ENCODE measurements at places on chromosomes 16 and 17. TPM values are rescaled to one million over a fixed set of nuclear protein-coding genes. Genes with fewer than 3 reads are reported as not detected.

- DNase-seq: no peak
These were observed 479 bp downstream of the IRX6 start for GRCh38 chr16:55324285-55325079.

FOXL1 gene
- 0.41 TPM for total RNA-seq

DNA sequence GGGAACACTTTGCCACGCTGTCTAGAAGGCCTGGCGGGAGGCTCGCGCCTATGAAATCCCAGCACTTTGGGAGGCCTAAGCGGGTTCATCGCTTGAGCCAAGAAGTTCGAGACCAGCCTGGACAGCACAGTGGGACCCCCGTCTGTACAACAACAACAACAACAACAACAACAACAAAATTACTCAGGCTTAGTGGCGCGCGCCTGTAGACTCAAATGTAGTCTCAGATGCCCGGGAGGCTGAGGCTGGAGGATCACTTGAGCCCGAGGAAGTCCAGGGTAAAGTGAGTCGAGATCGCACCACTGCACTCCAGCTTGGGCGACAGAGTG is 297 bp upstream of the SLFN13 start:
- DNase-seq: no peak

GRCh38 chr17:70006159-70006558 is 68.9 kb upstream of the KCNJ16 start:
- no peak for DNase-seq

CLEC19A gene
- not detected for total RNA-seq

GRCh38 chr16:57299719-57300386 is 15.4 kb upstream of the PLLP start:
- peak; percentile 85 for DNase-seq

- DNase-seq: peak; percentile 4
These were observed 11.9 kb upstream of the RASD1 start for GRCh38 chr17:17508019-17508535.

GDPD3 gene
- total RNA-seq: 0.76 TPM

DNA sequence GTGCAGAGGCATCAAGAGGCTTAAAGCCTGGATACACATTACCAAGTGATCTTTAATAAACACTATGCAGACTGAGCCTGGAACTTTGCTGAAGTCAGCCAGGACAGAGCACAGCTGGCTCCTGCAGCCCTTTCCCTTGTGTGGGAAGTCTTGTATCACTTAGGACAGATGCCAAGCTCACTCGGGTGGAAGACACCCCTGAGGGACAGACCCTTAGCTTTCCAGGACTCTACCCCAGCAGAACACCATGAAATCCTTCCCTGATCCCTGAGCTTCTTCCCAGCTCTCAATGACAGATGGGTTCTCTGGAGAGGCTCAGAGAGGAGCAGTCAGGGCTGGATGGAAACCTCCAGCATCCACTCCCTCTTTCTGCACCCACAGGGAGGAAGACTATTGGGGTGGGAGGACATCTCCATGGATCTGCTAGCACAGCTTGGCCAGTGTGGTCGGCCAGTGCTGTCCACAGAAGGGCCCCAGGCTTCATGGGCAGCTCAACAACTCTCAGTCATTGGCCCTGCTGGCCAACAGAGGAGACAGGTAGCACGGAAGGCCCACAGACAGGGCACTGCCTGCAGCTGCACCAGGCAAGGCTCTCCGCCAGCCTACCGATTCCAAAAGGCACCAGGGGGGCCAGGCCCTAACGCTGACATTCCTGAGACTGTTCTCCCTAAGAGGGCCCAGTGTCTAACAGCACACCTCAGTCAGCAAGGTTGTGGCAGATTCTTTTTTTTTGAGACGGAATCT is 15.9 kb downstream of the RAB5C start:
- no peak for DNase-seq

SLC12A4 gene
- total RNA-seq: 24.1 TPM

CCL23 gene
- total RNA-seq: not detected

GRCh38 chr17:968812-969730 is 10.5 kb downstream of the NXN start:
- no peak for DNase-seq

DNA sequence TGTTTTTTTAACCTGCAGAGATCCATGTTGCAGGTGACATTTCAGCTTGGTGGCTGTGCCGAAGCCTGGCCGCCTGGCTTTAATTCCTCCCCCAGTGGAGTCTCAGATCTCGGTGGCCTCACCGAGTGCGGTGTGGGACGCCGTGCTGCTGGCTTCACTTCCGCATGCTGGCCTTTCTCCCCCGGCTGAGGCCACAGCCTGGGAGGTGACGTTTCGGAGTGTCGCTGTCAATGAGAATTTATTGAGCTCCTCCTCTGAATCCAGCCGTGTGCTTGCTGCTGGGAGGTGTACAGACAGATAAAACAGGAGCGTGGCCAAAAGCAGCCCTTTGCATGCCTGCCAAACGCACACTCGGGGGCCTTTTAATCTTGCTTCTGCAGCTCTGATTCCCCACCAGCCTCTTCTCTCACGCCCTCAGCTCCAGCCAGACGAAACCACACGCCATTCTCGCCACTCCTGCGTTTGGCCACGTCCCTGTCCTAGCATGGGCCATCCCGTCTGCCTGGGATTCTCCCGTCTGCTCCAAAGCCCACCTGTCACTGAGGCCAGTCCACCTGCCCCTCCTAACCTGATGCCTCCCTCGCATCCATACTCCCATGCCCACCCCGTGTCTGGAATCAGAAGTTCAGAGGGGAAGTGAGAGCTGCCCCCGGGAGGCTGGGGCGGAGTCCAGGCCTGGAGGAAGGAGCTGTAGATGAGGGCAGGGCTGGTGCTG is 3.6 kb downstream of the GSE1 start:
- DNase-seq: peak; percentile 80

ANKRD13B gene
- 6.5 TPM for total RNA-seq

KRTAP3-1 gene
- not detected for total RNA-seq

SEZ6L2 gene
- total RNA-seq: 0.34 TPM

CLEC10A gene
- 4.9 TPM for total RNA-seq

DNA sequence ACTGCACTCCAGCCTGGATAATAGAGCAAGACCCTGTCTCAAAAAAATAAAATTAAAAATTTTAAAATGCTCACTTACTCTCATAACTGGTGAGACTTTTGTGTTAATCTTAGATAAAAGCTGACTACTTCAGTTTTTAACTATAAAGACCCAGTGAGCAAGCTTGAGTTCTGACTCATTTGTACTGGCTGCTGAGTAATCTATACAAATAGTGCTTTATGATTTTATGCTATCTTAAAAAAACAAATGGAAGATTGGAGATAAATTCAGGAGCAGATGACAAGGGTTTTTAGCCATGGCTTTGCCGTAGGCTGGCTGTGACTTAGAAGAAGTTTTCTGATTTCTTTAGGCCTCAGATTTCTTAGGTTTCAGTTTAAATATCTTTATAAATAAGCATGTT is 30.5 kb downstream of the SNTB2 start:
- no peak for DNase-seq

GRCh38 chr17:61491981-61492380 is 39.8 kb downstream of the TBX4 start:
- DNase-seq: no peak

DYNC1LI2 gene
- total RNA-seq: 68.7 TPM

GRCh38 chr17:77679589-77679988 is 278.9 kb upstream of the TNRC6C start:
- no peak for DNase-seq

TMEM100 gene
- 2.3 TPM for total RNA-seq

CES5A gene
- total RNA-seq: not detected

- DNase-seq: no peak
These were observed 10.2 kb upstream of the GGA2 start for GRCh38 chr16:23520500-23520899.

GALR2 gene
- not detected for total RNA-seq

DNA sequence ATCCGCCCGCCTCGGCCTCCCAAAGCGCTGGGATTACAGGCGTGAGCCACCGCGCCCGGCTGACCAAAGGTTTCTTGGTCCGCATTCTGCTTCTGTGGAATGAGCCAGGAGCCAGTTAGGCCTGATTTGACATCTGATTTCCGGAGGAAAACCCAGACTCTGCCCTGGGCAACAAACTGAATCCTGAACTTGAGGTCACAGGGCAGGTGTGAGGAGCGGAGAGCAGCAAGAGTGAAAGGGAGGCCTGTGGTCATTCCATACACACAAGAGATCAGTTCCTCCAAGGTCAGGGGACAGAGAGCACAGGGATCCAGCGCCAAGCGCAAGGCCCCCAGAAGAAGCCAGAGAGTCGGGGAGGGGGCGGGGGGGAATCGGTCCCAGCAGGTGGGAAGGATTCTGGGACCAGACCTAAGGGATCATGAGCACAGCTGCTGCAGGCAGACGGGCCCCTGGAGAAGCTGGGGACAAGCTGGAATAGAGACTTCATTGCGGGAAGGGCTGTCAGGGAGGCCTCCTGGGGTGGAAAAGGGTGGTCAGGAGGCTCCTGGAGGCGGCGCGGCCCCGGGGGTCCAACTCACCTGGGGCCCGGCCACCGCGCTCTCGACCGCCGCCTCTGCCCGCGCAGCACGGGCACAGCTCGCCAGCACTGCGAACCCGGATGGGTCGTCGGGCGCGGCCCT is 436 bp downstream of the SHPK start:
- DNase-seq: no peak

Measured in psoas muscle (tissue), 8 donors.